Activated naive CD8-positive, alpha-beta T cell treated with anti-CD3 and anti-CD28 coated beads, Interleukin-2, amount 50 U/mL, for 24 hours (primary cell): ENCODE measurements at places on chromosomes 6 and 20.

- DNase-seq: no peak
Observed at GRCh38 chr6:46289898-46290297, 119.1 kb upstream of the ENPP5 start.

- no peak for DNase-seq
Observed at GRCh38 chr6:64803470-64804166, 903.4 kb downstream of the EYS start.

DNA sequence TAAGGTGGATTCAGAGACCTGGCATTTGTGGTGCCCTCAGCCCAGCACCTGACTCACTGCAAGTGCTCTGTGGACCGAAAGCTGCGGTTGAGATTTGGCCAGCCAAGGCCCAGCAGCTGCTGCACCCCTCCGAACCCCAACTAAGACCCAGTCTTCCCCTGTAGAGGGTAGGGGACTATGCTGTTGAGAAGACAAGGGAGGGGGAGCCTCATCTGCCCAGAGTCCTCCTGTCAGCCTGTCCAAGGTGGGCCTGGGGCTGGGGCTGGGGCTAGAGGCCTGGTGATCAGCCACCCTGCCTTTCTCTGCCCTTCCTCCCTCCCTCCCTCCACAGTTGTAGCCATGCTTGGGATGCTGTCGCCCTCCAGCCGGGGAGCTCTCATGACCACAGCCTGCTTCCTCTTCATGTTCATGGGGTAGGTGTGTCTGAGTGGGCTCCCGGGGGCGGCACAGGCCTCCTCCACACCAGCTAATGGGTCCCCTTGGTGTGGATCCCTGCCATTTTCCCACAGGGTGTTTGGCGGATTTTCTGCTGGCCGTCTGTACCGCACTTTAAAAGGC is 40.9 kb downstream of the TM9SF4 start:
- no peak for DNase-seq

DNA sequence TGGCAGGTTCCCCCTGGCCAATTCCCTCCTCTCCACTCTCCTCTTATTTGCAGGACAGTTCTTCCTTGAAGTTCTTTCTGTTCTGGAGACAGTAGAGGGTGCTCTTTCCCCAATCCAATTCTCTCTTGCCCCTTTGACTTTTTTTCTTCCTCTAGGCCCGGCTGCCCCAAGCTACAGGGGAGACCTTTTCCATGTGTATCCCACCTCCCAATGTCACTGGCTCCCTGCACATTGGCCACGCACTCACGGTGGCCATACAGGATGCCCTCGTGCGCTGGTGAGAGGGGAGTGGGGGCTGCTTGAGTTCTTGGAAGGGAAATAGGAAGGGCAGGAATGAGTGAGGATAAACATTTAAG is 1.5 kb downstream of the VARS2 start:
- DNase-seq: no peak

- peak; percentile 62 for DNase-seq
Observed at GRCh38 chr6:53347921-53348370, 804 bp downstream of the ELOVL5 start.

DNA sequence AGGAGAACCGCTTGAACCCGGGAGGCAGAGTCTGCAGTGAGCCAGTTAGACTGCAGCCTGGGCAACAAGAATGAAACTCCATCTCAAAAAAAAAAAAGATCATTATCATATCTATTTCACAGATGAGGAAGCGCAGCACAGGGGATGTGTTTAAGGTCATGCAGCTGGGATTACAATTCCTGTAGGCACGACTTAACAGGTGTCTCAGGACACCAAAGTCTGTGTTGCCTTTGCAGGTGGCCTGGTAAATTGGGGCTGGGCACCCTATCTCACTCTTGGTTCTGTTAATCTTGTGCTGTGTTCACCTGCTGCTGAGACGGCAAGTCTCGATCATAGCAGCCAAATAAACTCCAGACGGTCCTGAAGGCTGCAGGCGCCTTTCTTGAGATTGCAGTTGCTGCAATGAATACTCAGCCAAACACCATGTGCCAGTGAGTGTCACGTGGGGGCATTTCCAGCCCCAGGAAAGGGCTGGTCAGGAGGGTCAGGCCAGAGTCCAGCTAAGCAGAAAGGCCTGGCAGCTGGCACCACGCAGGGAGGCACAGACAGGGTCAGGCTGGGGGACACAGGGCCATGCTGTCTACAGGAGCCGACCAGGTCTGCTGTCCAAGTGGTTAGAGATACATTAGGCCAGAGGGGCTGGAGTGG is 55.8 kb downstream of the FGD2 start:
- DNase-seq: no peak

- DNase-seq: no peak
Observed at GRCh38 chr6:90494067-90494780, 92.6 kb downstream of the MAP3K7 start.

DNA sequence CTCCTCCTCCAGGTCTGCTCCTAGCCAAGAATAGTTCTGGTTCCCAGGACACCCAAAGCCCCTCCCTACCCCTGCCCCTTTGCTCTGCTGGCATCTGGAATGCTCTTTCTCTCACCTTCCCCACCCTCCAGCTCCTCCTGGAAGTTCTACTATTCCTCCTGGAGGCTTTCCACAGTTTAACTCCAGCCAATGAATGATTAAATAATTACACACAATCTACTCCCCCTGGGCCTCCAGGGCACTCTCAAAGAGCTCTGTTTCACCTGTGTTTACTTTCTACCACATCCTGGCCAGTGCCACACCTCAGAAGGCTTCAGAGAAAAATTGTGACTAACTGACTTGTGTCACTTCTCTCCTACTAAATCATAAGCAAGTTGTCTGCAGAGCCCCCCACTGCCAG is 36.2 kb downstream of the GCM1 start:
- DNase-seq: no peak

GRCh38 chr6:34974249-34974642 is 85.2 kb downstream of the ANKS1A start:
- DNase-seq: no peak

GRCh38 chr6:110246900-110247546 is 66.8 kb downstream of the CDC40 start:
- no peak for DNase-seq

GRCh38 chr6:128057946-128058345 is 157.1 kb upstream of the THEMIS start:
- DNase-seq: no peak

DNA sequence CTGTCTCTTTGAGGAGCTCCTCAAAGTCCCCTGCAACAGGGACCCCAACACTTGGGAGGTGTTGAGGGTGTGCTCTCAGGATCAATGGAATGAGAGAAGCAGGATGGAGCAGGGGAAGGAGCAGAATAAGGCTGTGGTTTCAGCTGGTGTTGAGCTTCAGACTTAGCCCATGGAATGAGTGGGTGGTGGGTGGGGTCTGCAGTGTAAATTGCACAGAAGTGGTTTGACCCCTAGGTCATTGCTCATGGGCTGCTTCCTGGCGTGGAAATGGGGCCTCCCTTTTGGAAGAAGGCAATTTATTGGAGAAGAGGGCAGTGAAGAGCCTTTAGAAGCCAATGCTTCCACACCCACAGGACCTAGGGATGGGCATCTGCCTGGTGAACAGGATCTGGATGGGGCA is 37.0 kb upstream of the KCNG1 start:
- DNase-seq: peak; percentile 35

GRCh38 chr6:156060013-156060412 is 604.4 kb upstream of the NOX3 start:
- DNase-seq: peak; percentile 5

DNA sequence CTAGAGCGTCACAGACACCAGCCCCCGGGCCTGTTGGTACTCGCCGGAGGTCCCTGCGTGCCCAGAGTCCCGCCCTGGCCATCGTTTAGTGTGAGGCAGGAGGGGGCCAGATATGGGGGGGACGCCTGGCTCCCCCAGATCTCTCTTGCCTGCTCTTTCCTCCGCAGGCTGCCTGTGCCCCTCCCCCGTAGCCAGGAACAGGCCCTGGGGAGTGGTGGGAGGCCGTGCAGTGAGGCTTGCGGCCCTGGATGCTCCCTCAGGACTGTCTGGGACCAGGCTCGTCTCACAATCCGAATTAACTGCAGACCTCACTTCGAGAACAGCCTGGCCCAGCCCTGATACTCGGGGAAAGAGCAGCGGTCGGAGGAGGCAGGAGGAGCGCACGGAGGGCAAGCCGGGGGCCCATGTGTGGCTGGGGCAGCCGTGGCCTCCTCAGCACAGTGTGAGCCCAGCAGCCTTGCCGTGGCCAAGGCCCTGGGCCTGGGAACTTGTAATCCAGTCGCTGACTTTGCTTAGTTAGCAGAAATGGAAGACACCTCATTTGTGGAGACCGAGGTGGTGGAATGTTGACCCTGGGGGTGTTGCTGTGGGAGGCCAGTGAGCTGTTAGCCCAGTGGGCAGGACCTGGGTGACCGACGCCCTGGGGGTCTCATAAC is 28.7 kb downstream of the FRMD1 start:
- DNase-seq: no peak

- no peak for DNase-seq
Observed at GRCh38 chr6:83479389-83479788, 32.9 kb upstream of the PRSS35 start.

DNA sequence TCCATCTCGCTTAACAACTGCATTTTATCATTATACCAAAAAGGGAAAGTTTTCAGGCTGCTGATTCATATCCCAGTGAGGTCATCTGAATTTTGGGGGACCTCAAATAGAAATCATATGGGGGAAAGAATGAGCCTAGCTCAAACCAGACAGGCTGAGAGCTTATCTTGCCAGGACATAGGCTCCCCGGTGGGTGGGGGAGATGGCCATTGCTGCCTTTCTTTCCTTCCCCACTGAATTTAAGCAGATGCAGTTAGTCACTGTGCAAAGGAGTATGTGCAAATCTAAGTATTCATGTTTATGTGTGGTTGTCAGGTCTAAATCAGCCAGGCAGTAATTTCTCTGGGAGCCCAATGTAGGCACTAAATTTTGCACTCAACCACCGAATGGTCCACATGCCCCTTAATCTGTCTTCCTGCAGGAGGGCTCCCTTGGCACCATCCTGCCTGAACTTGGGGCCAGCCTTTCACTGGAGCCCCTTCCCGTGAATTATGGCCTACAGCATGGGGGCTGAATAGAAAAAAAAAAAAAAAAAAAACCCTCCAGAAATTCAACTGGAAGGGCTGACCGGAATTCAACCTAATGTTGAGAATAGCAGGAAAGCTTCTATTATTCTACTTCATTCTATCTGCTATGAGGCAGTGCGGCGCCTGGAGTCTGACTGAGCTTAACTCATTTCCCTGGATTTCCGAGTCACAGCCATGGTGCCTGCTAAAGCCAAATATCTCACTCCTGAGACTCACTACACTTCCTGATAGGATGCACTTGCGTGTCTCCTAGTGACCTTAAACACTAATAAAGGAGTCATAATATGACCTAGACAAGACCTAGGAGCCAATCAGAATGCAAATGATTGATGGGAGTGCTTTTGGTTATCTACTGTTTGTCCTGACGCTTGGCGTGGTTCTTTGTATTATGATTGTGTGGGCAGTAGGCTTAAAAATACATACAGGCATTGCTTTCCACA is 161.5 kb upstream of the HEY2 start:
- no peak for DNase-seq

GRCh38 chr6:99645986-99646385 is 39.4 kb downstream of the PRDM13 start:
- no peak for DNase-seq

DNA sequence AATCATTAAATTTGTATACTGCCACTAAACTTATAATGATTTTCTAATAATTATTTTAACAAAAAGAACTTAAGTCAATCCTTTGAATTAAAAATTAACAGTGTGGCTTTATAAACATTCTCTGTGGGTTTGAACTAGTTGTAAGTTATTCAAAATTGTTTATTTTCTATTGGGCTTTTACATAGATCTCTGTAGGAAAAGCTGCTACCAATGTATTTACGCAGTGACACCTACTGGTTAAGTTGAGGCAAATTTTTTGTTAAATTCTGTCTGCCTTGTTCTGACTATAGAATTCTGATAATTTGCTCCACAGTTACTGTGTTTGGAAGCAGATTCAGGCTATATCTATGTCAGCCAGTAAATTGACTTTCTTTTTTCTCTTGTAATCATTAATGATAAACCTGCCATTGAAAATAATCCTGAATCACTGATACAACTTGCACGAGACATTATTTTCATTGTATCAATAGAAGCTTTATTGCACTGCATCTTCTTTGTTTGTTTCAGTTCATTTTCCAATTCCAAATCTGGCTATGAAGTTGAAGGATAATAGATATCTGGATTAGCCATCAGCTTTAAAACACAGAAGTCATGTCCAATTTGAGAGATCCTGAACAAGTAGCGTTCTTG is 66.0 kb upstream of the UTRN start:
- DNase-seq: no peak

GRCh38 chr6:31791324-31792089 is 4.0 kb downstream of the VARS1 start:
- DNase-seq: peak; percentile 62

DNA sequence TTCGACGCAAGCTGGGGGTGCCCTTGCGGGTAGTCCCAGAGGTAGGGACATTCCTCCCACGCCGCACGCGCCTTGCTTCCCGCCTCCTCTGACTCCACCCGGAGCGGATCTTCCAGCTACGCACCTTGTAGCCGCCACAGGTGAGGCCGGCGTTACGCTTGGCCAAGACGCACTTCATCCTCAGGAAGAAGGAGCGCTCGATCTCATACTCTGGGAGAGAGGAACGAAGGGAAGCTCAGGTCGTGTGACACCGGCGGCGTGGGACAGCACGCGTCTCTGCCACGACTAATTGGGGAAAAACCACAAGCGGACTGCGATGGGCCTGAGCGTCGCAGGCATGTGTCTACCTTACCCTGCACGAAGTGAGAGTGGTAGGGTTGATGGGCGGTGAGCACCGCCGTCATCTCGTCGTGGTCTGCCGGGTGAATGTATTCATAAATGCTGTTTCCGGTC is 15.5 kb downstream of the SIM1 start:
- DNase-seq: no peak

DNA sequence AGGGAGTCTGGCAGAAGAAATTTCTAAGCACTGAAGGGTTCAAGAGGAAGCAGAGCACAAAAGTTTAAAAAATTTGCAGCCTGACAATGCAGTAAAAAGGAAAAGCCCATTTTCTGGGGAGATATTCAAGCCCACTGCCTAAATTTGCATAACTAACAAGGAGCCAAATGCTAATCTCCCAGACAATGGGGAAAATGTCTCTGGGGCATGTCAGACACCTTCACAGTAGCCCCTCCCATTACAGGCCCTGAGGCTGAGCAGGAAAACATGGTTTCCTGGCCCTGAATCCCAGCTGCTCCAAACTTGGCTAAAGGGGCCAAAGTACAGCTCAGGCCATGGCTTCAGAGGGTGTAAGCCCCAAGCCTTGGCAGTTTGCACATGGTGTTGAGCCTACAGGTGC is 908.5 kb upstream of the MANEA start:
- no peak for DNase-seq

DNA sequence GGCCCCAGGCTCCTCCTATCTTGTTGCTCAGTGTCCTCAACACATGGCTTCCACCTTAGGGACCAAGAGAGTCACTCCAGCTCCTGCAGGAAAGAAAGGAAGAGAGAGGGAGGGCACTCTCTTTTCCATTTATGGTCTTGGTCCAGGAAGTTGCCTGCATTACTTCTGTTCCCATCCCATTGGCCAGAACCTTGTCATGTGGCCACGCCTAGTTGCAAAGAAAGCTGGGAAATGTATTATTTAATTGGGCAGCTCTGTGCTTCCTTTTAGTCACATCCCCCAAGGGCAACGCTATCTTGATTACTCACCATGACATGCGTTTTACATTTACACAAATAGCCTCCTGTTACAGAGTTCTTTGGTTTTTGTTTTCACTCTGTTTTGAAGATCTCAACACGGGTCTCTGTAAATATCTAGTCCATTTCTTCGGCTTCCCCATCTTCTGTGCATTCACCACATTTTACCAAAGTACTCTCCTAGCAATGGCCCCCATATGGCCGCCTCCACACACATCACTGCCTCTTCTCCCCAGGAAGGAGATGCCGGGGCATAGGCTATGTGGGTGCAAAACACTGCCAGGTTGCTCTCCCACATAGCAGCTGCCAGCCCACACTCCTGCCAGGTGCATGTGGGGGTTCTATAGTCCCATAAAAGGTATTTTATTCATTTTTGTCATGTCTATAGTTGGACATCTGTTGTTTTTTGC is 35.7 kb upstream of the ZMYND8 start:
- DNase-seq: no peak
